Vagina (tissue), 2 donors: ENCODE measurements at places on chromosomes 16 and 17. TPM values are rescaled to one million over a fixed set of nuclear protein-coding genes. Genes with fewer than 3 reads are reported as not detected.

The SPN gene
- 7.4 TPM for total RNA-seq

The KLHL10 gene
- not detected for total RNA-seq

The CCL11 gene
- 1.2 TPM for total RNA-seq

The ABI3 gene
- total RNA-seq = 11.0 TPM

DNA sequence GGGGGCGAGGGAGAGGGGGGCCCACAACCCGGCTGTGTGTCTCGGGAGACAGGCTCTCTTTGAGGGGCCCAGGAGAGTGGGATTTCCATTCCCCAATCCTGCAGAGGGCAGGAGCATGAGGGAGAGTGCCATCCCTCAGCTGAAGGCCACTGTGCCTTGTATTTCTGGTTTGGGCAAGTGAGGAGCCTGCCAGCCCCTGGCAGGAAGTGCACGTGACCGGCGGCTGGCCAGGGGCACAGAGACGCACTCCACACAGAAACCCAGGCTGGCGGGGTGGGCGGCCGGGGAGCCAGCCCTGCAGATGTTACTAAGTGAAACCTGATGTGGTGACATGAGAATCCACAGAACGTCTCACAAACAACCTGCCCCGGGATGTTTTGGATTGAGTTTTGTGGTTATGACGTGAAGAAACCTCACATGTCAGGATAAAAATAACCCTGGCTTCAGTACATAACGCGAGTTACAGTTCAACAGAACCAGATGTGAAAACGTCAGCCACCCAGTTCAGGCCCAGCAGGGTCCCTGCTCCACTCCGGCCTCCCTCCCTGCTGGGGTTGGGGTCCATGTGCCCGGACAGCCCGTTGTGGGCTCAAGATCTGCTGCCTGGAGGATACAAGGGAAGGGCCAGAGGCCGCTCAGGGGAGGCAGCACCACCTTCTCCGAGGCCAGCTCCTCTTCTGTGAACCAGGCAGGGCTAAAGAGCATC lies 51.7 kb upstream of the MTSS2 start:
- DNase-seq = no peak
- H3K27me3 ChIP-seq = no peaks in the 10 kb centered on the region
- peaks cover under 1% of the 10 kb centered on the region for H3K36me3 ChIP-seq
- H3K4me1 ChIP-seq = peaks cover 67% of the 10 kb centered on the region
- peak overlapping the region; percentile 16 for H3K4me3 ChIP-seq

DNA sequence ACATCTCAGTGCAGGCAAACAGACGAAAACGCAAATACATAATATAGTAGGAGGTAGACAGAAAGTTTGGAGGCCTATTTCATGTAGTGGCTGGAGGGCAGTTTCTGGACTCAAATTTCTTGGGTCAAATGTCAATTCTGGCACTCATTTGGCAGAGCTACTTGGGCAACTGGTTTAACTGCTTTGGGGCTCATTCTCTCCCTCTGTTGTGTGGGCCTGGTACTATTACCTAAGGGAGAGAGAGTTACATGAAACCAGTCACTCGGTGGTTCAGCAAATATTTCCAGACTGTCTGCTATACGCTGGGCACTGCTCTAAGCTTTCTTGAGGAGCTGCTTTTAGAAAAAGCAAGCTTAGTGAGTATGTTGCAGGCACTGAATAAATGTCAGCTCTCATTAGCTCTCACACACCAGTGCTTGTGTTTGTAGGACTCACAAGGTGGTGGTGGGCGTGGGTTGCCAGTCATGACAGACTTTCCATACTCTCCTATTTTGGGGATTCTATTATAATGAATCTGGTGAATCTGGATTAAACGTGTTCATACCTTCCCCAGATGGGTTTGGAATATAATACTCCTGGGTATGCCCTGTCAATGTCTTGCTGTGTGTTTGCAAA lies 1.8 kb upstream of the SHISA9 start:
- no peak for DNase-seq
- peaks cover 3% of the 10 kb centered on the region for H3K27me3 ChIP-seq
- H3K4me3 ChIP-seq = no peak overlapping the region
- H3K36me3 ChIP-seq = no peaks in the 10 kb centered on the region
- no peak overlapping the region for H3K27ac ChIP-seq

DNA sequence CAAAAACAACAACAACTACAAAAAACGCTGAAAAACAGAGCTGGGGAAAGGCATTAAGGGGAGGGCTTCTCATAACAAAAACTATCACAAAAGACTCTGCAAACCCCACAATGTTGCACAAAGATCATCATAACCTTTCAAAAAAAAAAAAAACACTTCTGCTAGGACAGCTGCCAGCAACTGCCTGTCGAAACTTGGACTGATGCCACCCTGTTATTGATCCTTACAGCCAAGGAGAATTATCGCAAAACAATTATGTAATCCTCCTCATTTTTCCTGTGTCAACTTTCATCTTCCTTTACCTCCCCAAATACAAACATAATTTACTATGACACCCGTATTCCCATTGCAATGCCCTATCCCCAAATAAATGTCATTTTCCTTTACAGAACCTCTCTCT lies 9.3 kb downstream of the CCDC40 start:
- no peaks in the 10 kb centered on the region for H3K4me1 ChIP-seq
- H3K4me3 ChIP-seq = no peak overlapping the region
- H3K36me3 ChIP-seq = no peaks in the 10 kb centered on the region
- DNase-seq = no peak

DNA sequence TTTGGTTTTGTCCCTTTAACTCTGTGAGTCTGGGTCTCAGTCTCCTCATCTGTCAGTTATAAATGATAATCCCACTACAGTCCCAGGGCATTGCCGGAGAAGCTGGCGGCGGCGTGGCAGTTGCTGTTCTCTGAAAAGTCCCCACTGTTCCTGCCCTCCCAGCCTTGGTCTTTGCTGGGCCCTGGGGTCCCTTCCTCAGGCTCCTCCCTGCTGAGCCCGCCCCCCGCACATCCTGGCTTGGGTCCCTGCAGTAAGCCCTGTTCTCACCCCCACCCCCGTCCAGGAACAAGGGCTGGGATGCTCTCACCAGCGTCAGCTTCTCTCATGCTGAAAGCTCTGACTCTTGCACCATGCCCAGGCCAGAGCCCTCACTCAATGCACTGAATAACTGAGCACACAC lies 35.3 kb upstream of the PEMT start:
- no peak overlapping the region for H3K4me3 ChIP-seq
- no peak for DNase-seq
- no peaks in the 10 kb centered on the region for H3K36me3 ChIP-seq
- H3K27ac ChIP-seq = no peak overlapping the region
- H3K4me1 ChIP-seq = no peaks in the 10 kb centered on the region
